GM23248 (cell line): ENCODE measurements at places on chromosomes 3 and 15.

- no peak for DNase-seq
Measured at GRCh38 chr3:143538061-143538460, 310.2 kb downstream of the SLC9A9 start.

DNA sequence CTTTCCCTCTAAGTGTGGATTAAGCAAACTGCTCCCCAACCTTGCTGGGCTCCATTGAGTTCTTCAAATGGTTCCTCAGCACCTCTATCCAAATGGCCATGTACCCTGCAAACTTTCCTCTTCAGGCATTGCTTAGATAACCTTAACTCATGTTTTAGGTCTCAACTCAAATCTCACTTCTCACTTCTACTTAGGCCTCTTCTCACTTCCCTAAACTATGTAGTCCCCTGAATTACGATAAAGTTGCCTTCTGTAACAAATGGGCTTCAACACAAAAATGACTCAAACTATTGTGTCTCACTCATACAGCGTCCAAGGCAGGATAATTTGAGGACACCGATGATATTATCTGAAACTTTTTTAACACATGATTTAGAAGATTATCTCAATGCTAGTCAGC, 62.4 kb upstream of the STAC start:
- DNase-seq, result no peak

- peak; percentile 94 for DNase-seq
Measured at GRCh38 chr15:25850154-25851111, 12.7 kb downstream of the ATP10A start.

DNA sequence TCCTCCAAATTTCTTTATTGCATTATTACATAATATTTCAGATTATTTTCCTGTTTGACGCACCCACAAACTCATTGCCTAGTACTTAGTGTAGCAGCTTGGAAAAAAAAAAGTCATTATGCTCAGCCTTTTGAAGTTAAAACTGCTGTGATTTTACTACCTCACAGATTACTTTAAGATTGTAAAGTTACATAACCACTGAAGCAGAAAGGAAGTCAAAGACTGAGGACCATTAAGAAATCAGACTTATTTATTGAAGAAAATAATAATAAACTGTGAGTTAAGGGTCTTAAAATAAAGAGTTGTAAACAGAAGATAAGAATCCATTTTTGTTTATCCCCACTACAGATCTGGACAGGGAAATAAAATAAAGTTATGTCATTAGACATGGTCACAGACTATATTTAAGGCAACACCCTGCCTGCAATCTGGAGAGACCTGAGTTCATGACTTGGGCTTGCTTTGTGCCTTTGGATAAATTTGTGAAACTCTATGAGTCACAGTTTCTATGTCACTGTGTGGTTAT, 212.1 kb upstream of the ROBO2 start:
- no peak for DNase-seq

DNA sequence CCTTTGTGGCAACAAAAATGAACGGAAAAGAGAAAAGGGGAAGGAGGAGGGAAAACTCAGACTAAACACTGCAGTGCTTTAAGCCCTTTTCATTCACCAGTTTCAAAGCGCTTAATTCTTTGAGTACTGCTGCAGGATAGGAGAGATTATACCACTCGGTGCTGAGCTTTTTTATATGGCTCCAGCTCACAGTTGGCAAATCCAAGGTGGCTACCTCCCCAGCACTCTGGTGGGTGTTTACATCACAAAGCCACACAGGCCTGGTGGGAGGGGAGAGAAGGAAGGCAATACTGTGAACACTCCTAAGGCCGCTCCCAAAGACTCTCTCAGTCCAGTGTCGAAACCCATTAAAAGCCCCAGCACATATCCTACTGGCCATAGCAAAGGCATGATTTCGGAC, 191.4 kb downstream of the STT3B start:
- no peak for DNase-seq

DNA sequence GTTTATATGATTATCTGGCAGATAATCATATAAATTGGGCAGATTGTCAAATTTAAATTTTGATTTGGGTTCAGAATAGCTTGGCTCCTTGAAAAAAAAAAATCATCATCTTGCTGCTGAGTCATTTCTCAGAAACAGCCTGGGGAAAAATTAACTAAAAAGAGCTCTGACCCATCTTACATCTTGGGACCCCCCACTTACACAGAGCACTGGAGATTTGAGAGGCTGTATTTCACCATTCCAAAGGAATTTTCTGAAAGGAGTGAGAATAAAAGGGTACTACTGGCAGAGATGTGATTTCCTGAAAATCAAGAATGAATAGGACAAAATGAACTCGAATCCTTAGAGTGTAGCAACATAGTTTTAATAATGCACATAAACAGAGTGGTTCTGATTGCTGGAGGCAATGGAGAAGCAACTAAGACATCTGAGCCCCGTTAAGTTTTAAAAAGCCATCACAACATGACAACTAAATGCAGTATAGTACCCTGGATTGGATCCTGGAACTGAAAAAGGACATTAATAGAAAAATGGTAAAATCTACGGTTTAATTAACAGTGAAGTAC, 97.5 kb downstream of the RFTN1 start:
- no peak for DNase-seq

DNA sequence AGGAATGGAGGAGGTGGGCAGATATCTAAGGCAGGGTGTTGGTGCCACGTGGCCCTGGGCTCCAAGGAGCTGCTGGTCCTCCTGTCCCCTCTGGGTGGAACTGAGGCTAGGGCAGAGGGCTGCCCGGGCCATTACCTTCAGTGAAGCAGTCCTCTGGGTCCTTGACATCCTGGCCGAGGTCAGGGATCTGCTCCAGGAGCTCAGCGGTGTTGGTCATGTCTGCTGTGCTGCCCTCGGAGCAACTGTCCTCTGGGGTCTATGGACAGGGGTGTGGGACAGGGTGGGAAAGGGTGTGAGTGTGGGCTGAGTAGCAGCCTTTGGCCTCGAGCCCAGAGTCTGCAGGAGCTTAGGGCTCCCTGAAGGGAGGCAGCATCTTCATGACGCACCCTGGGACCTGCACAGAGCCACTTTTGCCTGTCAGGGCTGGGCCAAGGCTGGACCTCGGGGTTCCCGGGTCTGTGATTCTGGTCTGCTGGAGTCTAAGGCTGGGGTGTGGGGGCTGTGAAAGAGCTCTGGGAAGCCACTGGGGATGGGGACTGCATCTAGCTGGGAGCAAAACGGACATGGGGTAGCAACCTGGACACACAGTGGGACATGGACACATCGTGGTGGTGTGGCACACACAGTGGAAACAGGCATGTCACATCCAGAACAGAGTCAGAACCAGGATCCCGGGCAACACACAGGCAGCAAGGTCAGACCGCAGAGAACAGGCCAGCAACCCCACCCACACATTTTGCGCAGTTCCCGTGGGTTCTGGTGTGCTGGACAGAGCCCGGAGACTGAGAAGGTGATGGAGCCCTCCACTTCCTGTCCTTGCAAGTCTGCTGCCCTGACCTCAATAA, 72.7 kb downstream of the SCN5A start:
- DNase-seq, result no peak

GRCh38 chr15:91780387-91780786, 73.1 kb upstream of the SLCO3A1 start:
- no peak for DNase-seq

DNA sequence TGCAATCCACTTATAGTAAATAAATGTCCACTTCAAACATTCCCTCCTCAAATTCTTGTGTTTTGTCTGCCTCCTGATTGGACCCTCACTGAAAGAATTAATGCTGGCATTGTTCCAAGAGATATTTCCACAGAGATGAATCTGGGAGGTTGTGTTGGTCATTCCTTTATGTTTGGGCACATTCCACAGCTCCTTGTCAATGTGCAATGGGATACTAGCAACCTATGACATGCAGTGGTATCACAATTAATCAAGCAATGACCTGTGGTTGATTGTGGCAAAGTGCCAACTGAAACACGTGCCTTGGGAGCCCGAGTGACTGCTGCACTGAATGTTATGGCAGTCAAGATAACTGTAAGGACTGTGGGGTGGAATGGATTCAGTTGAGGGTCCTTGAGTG, 55.0 kb upstream of the SNRPN start:
- no peak for DNase-seq

DNA sequence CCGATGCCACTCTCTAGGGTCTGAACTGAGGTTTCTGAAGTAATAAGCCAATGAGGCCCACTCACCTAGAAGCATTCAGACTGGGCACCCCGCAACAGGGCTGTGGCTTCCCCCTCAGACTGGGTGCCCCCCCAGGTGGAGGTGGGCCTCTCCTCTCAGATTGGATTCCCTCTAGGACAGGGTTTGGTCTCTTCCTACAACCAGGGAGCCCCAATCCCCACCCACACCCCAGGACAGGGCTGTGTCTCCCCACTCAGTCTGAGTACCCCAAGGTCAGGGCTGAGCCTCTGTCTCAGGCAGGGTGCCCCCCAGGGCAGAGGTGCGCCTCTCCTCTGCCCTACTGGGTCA, 27.7 kb downstream of the PTH1R start:
- no peak for DNase-seq

DNA sequence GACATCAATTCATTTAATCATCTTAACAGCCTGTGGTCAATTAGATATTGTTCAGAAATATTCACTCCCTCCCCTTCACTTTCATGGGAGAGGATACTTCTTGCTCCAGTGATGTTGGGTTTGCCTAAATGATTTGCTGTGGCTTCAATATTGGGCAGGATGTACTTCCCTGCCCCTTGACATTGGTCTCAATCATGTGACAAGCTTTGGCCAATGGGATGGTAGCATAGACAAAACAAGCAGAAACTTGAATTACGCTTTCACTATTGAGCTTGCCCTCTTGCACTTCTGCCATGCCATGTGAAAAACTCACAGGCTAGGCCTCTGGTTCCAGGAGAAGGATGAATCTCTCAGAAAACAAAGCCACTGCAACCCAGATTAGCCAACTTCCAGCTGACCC, 42.2 kb upstream of the STT3B start:
- no peak for DNase-seq
